ENCODE measurements at places on chromosomes 5 and 9.

GRCh38 chr9:124259158-124259808 lies 1.5 kb downstream of the NEK6 start:
- DNase-seq: no peak

GRCh38 chr5:143314099-143314498 lies 89.4 kb downstream of the NR3C1 start:
- DNase-seq: no peak

DNA sequence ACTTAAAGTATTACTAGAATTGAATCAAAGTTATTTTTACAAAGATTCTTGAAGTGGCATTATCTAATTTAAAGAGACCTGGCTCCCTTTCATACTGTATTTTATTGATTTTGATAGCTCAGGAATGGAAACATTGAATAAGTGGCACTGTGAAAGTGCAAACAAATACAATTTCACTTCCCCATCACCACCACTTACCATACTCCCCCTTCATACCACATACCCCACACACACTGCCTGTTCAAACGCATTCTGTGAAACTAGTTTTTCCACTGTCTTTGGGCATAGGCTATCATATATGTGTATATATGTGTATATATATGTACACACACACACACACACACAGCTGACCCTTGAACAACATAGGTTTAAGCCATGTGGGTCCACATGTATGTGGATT lies 62.1 kb upstream of the ATG10 start:
- no peak for DNase-seq

GRCh38 chr5:111129938-111130337 lies 37.8 kb downstream of the WDR36 start:
- no peak for DNase-seq

DNA sequence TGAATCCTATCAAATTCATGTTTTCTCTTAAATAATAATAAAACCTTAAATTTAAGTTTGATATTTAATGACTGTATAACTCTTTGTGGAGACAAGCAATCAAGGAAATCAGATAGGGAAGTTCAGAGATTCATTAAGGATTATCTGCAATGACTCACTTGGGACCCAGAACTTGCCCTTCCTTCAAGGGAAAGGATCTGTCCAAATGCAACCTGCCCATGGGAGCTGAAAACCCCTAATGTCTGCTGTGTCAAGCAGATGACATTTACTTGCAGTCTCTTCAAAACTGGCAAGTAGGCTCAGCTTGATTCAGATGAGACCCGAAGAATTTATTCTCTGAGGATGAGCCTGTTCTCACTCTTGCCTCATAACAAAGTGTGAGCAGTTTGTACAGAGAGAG lies 1577.6 kb downstream of the EFNA5 start:
- no peak for DNase-seq

- DNase-seq: peak; percentile 2
Observed at GRCh38 chr5:53479590-53480415, 626 bp upstream of the FST start.

DNA sequence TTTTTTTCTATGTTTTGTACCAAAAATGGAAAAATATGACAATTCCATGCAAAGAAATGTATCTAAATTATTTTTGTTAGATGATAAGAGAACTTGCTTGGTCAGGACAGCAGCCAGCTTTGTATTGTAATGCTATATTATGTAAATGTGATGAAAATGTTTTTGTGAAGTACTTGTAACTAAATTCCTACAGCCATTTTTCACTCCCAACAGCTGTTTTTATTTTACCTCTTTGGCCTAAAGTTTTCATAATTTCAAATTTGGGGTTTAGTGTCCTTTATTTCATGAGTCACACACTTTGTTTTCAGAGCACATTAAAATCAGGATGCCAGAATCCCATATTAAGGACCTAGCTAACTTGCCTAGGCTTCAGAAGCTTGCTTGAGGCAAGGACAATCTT lies 64.1 kb downstream of the WDR41 start:
- DNase-seq: no peak

DNA sequence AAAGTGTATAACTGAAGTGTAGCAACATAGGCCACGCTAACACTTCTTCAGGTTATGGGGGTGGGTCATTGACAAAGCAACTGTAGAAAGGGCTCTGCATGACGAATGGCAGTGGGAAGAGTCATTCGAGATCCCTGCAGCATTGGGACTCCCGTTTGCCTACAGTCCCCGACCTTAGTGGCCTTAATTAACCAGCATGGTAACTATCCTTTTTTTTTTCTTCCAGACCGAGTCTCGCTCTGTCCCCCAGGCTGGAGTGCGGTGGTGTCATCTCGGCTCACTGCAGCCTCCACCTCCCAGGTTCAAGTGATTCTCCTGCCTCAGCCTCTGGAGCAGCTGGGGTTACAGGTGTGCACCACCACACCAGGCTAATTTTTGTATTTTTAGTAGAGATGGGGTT lies 14.2 kb upstream of the CMBL start:
- no peak for DNase-seq

GRCh38 chr9:25960178-25960577 lies 281.9 kb upstream of the TUSC1 start:
- no peak for DNase-seq

- no peak for DNase-seq
Observed at GRCh38 chr9:123331346-123332060, 24.5 kb upstream of the CRB2 start.

DNA sequence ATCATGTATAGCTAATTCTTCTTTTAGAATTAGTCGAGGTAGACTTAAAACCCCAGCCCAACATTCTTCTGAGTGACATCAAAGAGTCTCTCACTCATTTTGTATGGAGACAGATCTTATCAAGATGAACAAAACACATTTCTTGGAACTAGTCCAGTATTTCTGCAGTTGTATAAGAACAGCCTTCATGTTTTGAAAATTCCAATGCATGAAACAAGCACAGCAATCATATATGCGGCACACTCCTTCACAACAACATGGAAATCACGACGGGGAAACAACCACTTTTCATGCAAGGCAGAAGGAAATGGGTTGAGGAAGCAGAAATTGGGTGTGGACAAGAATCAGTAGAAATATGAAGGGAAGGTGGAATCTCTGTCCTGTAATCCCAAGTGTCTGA lies 113.8 kb downstream of the PLK2 start:
- no peak for DNase-seq

GRCh38 chr5:150486402-150487198 lies 21.3 kb upstream of the NDST1 start:
- peak; percentile 27 for DNase-seq

DNA sequence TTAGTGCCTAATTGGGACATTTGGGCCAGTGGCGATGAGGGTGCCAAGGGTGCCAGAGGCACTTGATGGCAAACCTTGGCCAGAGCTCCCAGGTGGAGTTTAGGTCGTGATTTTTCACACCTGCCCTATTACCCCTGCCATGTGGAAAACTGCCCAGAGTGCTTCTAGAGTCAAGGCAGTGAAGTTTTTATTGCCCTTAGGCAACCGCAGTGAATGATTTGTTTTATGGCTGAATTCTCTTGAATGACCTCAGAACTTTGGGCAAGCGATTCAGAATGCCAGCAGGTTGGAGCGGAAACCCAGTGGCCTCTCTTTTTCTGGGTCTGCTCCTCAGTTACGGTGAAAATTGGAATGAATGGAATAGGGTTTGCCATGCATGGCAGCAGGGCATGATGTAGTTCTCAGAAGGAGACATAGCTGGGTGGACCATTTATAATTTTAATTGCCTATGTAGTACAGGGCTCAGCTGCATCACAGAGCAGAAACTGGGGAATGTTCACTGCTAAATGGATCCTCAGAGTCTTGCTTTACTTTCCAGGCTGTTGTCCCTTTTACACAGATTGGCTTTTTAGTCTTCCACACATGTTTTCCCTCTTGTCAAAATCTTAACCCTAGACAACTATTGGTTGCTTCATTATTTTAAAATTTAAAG lies 820.0 kb upstream of the SEMA6A start:
- no peak for DNase-seq

DNA sequence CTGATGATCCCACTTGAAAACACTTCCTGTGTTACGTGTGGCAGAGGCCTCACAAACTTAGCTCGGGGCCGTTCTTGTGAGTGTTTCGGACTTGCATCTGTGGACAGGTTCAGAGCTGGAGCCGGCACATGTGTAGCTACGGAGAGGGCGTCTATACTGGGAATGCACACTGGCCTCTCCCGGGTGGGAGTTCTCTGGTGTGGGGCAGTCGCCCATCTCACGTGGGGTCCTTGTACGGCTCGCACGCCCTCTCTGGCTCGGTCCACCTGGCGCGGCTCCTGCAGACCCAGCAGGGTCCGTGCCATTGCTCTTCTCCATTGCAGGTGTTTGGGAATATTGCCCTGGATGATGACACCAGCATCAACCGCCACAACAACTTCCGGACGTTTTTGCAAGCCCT lies 197.9 kb downstream of the CACNA1B start:
- no peak for DNase-seq

GRCh38 chr9:111898331-111899096 lies 1.9 kb downstream of the UGCG start:
- DNase-seq: peak; percentile 57

GRCh38 chr5:96687812-96688453 lies 25.8 kb downstream of the CAST start:
- DNase-seq: no peak

DNA sequence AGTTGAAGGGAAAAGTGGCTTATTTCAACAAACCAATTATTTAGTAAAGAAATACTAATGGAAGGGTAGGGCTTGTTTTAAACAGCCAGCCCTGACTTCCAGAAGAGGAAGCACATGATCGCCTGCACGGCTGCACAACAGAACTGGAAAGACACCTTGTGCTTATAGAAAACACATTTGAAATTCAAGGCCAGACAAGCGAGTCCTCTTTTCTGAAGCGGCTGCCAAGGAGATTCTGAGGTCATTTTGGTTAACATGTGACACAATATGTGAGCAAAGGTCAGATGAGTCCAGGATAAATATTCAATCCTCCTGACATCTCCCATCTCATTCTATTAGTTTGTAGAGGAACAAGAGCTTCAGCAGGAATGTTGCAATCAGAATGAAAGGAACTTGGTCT lies 461.4 kb upstream of the ST8SIA4 start:
- DNase-seq: no peak

DNA sequence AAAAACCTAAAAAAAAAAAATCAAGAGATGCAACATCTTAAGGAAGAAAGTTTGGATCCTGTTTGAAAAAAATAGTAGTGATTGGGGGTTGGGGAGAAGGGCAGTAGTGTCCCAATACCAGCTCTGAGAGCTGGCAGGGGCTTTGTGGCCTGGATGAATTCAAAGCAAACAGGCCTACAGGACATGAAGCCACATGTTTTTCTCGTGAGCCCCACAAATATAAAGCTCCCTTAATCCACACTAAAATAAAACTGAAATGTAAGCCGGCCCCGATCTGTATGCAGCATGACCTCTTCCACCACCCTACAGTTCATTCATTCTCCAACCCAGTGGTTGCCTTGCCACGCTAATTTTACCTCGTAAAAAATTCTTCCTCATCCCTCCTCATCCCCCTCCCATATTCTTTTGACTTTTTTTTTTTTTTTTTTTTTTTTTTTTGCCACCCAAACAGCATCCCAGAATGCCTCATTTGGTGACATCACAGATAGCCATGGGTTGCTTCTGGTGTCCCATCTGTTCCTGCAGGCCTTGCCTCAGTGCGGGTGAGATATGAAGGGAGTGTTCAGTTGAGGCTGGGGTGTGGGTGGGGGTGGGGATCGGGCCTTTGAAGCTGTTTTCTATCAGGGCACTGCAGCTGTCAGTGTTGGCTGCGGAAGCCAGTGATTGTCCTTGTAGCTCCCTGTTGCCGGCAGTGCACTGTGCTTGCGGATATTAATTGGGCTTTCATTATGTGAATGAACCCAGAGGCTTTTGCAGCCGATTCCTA lies 81.6 kb upstream of the NFIB start:
- DNase-seq: no peak

DNA sequence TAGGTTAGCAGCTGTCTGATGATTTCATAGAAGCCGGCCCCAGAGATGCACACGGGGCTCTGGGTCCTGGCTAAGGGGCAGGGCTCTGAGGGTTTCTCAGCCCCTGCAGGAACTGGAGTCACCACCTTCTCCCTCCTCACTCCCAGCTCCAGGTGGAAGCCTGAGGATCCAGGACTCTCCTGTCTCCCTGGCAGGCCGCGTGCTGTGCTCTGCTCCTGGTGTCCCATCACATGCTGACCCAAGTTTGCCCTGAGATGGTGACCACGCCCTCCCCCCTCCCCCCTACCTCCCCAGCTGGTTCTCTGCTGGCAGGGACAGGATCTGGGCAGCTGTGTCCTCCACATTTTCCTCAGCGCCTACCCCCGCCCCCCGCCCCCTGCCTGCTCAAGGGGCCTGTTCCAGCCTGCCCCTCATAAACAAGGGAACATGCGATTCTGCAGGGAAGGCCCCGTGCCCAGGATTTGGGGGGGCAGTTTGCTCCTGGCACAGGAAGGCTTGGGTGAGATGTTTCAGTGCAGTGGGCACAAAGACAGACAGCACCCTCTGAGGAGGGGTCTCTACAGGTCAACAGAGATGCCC lies 87.4 kb downstream of the PSD2 start:
- no peak for DNase-seq

DNA sequence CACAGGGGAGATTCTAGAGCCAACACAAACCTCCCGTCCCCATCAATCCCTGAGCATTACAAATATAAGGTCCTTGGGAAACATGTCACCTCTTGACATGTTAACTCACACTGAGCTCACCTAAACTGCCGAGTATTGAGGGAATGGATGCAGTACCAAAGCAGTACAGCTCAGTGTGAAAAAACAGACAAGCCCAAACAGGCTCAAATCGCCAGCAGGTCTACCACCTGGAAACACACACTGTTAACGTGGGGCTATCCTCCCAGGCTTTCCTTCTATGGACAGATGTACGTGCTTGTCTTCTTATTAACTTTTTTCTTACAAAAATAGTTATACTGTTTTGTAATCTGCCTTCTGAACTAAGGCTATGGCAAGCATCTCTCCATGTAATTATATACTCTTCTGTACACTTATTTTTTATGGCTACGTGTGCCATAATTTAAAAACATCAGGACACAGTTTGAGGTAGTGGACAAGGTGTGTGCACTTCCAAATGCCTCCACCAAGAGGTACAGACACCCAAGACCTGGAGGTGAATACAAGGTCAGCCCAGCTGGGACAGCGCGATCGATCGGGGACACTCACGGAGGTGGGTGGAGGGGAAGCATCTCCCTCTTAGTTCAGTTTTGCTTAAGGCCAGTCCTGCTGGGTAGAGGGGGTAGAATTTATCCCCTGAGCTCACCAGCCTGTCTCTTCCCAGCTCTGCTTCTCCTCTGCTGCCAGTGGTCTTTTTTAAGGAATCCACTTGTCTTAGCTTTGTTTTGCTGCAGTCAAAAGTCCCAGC lies 76.5 kb downstream of the DAP start:
- DNase-seq: no peak

DNA sequence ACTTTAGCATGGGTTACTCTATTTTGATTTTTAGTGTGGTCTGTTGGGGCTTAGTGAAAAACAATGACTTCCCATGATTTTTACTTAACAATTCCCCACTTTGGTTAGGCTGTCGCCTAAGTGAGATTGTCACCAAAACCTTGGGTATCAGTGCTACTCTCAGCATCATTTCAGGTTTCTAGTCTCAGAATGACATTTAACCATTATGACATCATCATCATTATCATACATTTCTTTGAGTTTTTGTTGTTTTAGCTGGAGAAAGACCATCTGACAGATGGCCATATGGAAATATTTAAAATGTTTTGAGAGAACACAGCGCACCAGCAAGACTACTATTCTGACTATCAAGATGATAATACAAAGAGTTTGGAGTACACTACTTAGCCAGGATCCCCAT lies 551.0 kb upstream of the PTPRD start:
- DNase-seq: no peak

GRCh38 chr5:139388198-139388821 lies 1.4 kb downstream of the MZB1 start:
- no peak for DNase-seq

GRCh38 chr9:77751341-77752091 lies 103.4 kb upstream of the GNA14 start:
- DNase-seq: no peak

Data from T-helper 1 cell (primary cell).